Stimulated activated CD4-positive, alpha-beta T cell treated with anti-CD3 and anti-CD28 coated beads, Interleukin-4, amount 100 ng/mL, for 48 hours (primary cell): ENCODE measurements at places on chromosomes 5 and 9.

DNA sequence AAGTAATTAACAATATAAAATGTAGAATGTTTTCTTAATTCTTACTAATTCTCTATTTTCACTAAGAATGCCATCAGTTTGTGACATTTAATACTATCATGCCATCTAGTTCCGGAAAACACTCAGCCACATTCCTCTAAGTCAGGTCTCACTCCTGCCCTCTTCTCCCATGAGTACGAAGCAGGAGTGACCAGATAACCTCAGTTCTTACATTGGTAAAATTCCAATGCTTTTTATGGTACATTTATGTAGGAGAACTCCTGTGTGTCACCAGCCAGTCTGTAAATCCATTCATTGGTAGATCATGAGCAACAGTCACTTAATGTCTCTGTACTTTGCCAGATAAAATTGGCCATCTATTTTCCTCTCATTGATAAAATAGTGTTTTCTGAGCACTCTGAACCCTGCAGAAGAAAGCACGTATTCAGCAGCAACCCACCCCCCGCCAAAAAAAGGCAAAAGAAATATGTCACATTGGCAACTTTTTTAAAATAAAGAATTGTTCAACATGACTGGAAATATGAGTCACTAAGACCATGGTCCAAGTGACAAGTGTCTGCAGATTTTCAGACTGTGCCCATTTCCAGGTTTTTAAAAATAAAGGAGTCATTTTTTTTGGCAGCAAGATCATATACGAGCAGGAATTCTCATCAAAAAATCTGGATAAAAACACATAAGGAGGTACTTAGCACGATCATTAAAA is 11.8 kb downstream of the GLIS3 start:
- no peak for DNase-seq

- no peak for DNase-seq
Measured at GRCh38 chr5:95048628-95049027, 236.3 kb downstream of the MCTP1 start.

- no peak for DNase-seq
Measured at GRCh38 chr5:117872798-117873368, 1115.5 kb downstream of the DTWD2 start.

GRCh38 chr9:137058521-137059234 is 4.8 kb upstream of the ENTPD2 start:
- DNase-seq, result no peak

GRCh38 chr9:74035786-74036185 is 461.3 kb upstream of the RORB start:
- DNase-seq, result no peak

DNA sequence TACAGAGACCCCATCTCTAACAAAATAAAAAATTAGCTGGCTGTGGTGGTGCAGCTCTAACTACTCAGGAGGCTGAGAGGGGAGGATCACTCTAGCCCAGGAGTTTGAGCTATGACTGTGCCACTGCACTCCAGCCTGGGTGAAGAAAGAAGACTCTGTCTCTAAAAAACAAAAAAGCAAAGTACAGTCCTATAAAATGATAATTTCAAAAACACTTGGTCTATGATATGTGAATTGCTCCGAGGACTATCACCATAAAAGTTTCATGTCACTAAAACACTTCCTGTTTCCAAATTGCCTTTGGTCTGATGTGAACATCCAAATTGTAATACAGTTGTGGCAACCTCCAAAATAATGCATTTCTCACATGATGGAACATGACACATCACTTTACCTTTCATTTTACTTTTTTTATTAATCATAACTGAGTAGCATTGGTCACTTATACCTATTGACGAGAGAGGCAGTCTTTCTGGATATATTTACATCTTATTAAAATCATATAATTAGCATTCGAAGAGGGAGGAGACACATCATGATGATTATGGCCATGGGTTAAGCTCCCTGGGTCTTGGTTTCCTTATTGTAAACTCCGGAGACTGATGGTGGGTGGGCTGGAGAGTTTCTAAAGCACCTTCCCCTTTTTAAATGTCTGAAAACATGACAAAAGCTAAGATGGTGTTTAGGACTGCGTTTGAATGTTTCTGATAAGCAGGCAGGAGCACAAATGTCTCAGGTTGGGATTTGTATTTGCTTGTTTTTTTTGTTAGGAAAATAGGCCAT is 25.8 kb upstream of the CD180 start:
- DNase-seq, result no peak

DNA sequence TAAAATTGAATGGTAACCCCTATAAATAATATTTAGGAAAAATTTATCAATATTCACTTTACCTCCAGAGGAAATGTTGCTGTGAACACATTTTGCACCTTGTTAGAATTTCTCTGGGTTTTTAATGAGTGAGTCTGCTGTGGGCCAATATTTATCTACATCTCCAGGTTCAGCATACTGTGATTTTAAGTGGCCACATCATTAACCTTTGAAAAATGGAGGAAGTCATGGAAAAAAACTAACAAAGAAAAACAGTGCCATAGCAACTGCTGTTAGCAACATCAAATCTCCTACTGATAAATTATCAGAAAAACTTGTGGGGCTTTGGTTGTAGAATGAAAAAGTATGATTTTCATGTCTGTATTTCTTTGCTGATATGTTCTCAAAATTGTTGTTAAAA is 55.0 kb downstream of the CD180 start:
- DNase-seq, result no peak

- no peak for DNase-seq
Measured at GRCh38 chr9:87547671-87548081, 50.0 kb downstream of the DAPK1 start.

DNA sequence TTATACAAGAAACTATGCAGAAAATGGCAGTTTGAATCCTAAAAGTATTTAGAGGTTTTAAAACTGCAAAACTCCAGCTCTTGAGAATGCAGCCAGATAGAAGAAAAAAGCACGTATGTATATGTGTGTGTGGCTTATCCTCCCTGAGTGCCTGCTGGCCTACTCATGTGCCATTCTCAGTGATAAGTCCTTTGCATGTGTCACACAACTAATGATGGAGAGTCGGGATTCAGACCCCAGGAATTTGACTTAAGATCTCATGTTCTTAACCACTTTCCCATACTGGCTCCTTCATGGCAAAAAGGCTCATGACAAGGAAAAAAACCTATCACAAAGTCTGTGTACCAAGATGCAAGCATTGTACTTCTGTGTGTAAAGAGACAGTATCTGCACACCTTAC is 26.6 kb downstream of the SMARCA2 start:
- no peak for DNase-seq

DNA sequence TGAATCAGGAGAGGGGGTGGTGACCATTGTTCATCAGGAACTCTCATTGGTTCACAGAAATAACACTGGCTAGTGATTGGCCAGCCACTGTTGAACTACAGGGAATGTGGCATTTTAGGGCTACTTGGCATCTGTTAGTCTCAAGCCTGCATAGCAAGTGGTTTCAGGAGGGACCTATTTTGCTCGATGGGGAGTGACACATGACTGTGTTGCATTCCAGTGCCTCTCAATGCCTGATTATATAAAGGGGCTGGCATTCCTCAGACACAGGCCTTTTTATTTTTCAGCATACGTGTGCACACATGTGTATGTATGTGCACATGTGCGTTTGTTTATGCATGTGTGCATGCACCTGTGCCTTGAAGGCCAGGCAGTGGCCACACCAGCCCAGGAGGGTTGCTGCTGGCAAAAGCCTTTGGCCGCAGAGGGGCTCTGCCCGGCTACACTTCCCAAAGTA is 23.2 kb downstream of the FGD3 start:
- no peak for DNase-seq

DNA sequence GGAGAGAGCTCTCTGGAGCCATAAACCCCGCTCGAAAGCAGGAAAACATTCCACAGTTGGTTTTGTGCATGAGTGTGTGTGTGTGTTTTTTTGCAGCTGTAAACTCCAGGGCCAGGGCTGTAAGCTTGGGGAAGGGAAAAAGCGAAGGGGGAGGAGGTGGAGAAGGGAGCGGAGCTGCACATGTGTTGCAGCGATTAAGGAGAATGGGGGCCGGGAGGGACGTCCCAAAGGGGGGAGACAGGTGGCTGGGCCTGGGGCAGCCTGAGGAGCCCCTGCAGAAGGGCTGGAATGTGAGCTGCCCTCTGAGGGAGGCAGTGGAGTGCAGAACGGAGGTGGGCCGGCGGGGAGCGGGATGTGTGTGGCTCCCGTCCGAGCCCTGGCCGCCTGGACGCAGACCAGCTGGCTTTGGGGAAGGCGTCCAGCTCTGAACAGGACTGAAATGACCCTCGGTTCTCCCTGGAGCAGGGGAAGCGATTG is 2.7 kb upstream of the MYMK start:
- no peak for DNase-seq

GRCh38 chr9:129333617-129334104 is 155.6 kb upstream of the IER5L start:
- no peak for DNase-seq

GRCh38 chr5:174545926-174546325 is 178.5 kb upstream of the MSX2 start:
- no peak for DNase-seq

- DNase-seq, result no peak
Measured at GRCh38 chr9:125683486-125683885, 23.5 kb downstream of the MAPKAP1 start.

- DNase-seq, result no peak
Measured at GRCh38 chr9:95071450-95071849, 246.1 kb downstream of the FANCC start.

DNA sequence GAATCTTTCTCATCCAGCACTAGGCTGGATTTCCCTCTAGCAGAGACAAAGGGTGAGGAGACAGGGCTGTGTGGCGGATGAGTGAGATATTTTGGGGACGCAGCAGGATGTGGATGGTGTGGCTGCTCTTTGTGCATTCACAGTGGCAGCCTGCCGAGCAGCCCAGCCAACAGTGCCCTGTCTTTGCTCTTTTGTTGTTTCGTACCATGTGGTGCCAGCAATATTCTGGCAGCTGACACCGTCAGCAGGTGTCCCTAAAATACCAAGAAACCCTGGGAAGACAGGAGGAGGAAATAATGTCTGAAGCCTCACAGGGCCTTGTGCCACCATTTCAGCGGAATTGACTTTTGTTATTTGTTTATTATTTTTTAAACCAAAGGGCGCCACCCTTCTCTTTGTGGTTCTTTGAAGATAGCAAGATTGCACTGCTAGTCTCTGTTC is 141.4 kb downstream of the CCDC192 start:
- DNase-seq, result no peak

DNA sequence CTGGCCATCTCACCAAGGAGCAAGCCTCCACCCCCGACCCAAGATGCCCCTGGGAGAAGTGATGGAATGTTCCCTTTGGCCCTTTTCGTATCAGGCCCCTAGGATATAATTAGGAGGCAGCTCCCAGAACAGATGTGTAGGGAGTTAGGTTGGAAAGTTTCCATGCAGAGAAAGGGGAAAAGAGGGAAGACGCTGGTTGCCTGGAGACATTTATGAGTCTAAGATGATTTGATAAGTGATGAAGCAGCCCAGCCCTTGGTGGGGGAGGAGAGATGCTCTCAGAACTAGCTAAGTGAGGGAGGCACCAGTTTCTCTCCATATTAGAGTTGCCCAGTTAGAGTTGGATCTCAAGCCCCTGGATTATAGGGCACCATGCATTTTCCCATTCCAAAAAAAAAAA is 137.5 kb downstream of the GNA14 start:
- no peak for DNase-seq

GRCh38 chr9:77817590-77818311 is 169.6 kb upstream of the GNA14 start:
- DNase-seq, result no peak

DNA sequence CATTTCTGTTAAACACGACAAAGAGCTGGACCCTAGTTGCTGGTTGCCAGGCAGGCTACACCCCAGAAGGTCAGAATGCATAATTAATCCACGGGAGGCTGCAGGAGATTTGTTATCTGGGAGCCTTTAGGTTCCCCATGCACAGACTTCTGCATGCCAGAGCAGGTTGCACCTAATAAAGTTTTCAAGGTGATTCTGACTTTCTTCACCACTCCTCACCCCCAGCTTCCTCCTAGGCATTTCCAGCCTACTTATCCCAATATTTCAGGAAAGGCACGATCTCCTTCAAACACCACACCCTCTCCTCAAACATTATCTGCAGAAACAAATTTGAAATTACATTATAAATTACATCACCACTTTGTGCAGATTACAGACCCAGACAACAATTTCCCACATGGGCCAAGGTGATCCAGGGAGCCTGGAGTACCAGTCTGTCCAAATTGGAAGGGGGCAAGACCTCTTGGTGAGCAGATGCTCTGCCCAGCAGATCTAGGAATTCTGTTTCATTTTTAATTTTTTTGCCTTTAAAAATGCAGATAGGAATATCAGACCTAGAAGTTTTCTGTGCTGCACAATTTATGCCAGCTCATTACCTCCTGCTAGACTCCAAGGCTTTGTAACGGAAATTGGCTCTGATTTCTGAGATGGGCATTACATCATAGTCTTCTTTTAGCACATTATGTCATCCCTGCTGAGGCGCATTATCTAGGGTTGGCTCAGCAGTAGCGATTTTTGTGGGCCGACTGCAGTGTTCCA is 363.4 kb upstream of the SLC30A5 start:
- no peak for DNase-seq

DNA sequence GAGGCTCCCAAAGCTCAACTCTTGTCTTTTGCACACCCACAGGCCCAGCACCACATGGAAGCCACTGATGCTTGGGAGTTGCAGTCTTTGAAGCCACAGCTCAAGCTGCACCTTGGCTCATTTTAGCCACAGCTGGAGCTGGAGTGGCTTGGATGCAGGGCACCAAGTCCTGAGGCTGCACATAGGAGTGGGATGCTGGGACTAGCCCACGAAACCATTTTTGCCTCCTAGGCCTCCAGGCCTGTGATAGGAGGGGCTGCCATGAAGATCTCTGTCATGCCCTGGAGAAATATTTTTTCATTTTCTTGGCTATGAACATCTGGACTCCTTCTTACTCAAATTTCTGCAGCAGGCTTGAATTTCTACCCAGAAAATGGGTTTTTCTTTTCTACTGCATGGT is 438.5 kb upstream of the TNC start:
- DNase-seq, result no peak

- no peak for DNase-seq
Measured at GRCh38 chr9:12185856-12186255, 507.3 kb upstream of the TYRP1 start.

GRCh38 chr5:149680810-149681221 is 49.3 kb upstream of the PPARGC1B start:
- no peak for DNase-seq

- DNase-seq, result peak; percentile 57
Measured at GRCh38 chr5:79962575-79963222, 28.4 kb downstream of the MTX3 start.

DNA sequence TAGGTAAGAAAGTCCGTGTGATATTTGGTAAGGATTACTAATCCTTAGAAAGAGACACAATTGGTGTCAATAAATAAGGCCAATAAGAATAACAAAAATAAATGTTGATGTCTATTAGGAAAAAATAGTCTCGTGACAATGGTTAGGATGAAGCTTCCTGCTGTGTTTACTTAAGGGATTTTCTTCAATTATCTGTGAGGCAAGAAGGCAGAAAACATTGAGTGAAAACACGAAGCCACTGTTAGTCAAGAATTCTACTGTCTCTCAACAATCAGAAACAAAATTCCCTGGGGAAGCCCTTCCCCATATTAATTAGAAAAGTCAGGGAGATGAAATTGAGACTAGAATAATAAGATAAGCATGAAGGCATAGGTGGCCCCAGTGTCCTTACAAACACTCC is 149.0 kb downstream of the SYK start:
- DNase-seq, result no peak

GRCh38 chr5:140713562-140714094 is 13.4 kb downstream of the ZMAT2 start:
- no peak for DNase-seq
